Activated T-helper 1 cell treated with anti-CD3 and anti-CD28 coated beads, Interleukin-2, amount 50 U/mL, for 16 hours (primary cell): ENCODE measurements at places on chromosomes 6 and 20.
A peak's percentile ranks its signal among the peaks of the same experiment; 100 is the strongest.

GRCh38 chr6:169847141-169847674 is 95.8 kb downstream of the ERMARD start:
- no peak for DNase-seq

GRCh38 chr6:41747256-41748101 is at the start of gene PGC:
Gene PGC (minus strand): TSS chr6:41747397. CDS start chr6:41747334, 63 bp downstream.
- no peak for DNase-seq

DNA sequence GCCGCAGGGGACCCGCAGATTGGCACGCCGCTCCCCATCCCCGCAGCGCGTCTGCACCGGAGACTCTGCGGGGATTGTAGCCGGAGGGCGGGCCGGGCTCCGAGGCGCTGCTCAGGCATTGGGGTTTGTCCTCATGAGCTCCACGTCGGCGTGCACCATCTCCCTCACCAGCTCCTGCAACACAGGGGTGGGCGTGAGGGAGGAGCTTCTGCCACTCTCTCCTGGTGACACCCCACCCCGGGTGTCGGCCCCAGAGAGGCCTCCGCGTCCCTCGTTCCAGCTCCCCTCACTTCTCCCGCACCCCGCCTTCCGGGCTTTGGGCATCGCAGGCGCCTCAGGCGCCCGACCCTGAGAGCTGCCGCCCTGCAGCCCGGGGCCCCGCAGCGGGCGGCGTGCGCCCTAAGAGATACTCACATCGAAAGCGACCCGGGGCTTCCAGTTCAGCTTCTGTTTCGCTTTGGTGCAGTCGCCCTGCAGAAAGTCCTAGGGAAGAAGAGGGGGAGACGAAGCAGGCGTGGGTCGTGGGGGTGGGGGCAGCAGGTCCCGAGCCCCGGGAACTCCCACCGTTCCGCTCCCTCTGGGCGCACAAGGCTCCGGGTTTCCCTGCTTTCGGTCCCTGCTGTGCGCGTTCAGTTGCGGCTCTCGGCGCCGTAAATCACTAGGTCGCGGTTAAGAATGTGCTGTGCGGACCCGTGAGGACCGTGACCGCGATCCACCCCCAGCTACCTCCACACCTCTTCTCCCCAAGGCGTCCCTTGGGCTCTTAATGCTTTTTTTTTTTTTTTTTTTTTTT is 14.5 kb downstream of the FOXC1 start:
- DNase-seq: no peak

DNA sequence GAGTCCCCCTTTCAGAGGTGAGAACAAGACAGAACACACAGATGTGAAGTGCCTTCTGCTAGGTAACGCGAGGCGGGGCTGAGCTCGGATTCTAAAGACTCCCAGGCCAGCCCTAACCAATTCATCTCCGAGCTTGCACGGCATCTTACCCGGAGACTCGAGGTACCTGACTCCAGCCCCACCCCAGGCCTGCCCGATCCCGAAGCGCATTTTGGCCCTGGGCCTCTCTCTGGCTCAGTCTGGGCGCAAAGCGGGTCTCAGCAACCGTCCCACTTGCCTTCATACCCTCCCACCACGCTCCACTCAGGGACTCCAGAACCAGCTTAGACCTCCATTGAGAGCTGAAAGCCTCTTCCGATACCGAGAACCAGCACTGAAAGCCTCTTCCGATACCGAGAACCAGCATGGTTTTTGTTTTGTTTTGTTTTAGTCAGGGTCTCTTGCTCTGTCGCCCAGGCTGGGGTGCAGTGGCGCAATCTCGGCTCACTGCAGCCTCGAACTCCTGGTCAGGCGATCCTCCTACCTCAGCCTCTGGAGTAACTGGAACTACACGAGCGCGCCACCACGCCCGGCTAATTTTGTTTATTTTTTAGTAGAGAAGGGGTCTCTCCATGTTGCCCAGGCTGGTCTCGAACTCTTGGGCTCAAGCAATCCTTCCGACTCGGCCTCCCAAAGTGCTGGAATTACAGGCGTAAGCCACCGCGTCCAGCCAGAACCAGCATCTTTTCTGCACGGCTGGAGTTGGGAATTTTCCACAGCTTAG is 557 bp upstream of the DYNLRB1 start:
- DNase-seq: peak; percentile 51

GRCh38 chr6:73309785-73310502 is 44.1 kb downstream of the DPPA5 start:
- DNase-seq: peak; percentile 24

DNA sequence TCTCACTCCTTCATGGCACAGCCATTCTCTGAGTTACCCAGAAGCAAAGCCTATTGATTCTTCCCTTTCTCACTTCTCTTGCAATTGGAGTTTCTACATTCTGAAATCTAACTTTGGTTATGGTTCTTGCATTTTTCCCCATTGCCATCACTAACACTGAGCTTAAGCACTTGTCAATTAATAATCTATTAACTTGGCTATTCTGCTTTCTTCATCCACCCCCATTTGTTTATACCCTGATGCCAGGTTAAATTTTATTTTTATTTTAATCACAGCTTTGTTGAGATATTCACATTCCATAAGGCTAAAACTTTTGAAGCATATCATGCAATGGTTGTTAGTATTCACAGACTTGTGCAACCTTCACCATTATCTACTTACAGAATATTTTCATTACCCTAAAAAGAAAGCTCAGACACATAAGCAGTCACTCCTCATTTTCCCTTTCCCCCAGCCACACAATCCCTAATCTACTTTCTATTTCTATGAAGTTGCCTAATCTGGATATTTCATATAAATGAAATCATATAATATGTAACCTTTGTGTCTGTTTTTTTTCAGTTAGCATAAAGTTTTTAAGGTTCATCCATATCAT is 222.3 kb downstream of the UBE3D start:
- no peak for DNase-seq
